ENCODE measurements at places on chromosomes 13 and 19. TPM values are rescaled to one million over a fixed set of nuclear protein-coding genes. Genes with fewer than 3 reads are reported as not detected.

Gene ELSPBP1
- not detected for total RNA-seq

Gene LMO7
- 230 TPM for total RNA-seq

Gene SYNGR4
- total RNA-seq, result not detected

DNA sequence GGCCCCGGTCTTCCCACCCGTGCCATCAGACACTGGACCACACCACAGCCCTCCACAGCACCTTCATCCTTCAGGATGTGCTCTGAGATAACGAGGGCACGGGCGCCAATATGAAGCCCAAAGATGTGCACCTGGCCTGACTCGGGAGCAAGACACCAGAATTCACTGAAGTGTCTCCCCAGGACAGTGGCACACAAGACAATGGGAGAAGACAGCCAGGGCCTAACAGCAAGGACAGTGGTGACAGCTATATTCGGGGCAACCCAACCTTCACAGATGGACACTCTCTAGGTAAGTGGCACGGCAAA, 7.2 kb downstream of the DDX39A start:
- DNase-seq, result no peak

- DNase-seq, result no peak
Measured at GRCh38 chr13:85828094-85828684, 29.0 kb upstream of the SLITRK6 start.

GRCh38 chr19:5695649-5696195, 5.6 kb downstream of the RPL36 start:
- DNase-seq, result no peak

All from Caco-2 (cell line).